CD4-positive, alpha-beta memory T cell (primary cell): ENCODE measurements at places on chromosomes 7 and 10. TPM values are rescaled to one million over a fixed set of nuclear protein-coding genes. Genes with fewer than 3 reads are reported as not detected.

DNA sequence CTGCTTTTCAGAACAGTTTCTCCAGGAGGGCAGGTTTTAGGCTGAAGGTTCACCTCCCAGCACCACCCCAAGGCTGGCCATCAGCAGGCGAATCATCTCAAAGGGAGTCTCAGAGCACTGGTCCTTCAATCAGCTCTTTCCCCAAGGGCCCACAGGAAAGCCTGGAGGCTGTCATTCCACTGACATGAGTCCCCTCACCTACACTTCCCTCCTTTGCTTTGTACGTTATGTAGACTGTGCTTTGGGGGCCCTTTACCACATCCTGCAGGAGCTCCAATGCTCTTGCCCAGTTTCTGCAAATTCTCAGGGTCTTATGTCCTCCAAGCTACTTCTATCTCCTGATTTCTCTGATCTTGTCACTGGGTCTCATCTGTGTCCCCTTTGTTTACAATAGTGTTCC is 15.4 kb downstream of the WDFY4 start:
- H3K4me1 ChIP-seq: no peaks in the 10 kb centered on the region
- no peak overlapping the region for H3K27ac ChIP-seq
- no peak for DNase-seq
- H3K27me3 ChIP-seq: no peaks in the 10 kb centered on the region
- H3K4me3 ChIP-seq: no peak overlapping the region

GRCh38 chr10:124614003-124614659 is 130.0 kb downstream of the FAM53B start:
- no peak overlapping the region for H3K27ac ChIP-seq
- DNase-seq: no peak
- no peaks in the 10 kb centered on the region for H3K36me3 ChIP-seq
- H3K4me3 ChIP-seq: no peak overlapping the region
- H3K27me3 ChIP-seq: no peaks in the 10 kb centered on the region
- H3K4me1 ChIP-seq: peaks cover 45% of the 10 kb centered on the region

- H3K27ac ChIP-seq: no peak overlapping the region
- no peaks in the 10 kb centered on the region for H3K4me1 ChIP-seq
- H3K4me3 ChIP-seq: no peak overlapping the region
- no peaks in the 10 kb centered on the region for H3K36me3 ChIP-seq
Observed at GRCh38 chr7:47514818-47515217, 67.1 kb downstream of the TNS3 start.

Gene FAM25C
- not detected for total RNA-seq

Gene PNLIPRP1
- not detected for total RNA-seq

DNA sequence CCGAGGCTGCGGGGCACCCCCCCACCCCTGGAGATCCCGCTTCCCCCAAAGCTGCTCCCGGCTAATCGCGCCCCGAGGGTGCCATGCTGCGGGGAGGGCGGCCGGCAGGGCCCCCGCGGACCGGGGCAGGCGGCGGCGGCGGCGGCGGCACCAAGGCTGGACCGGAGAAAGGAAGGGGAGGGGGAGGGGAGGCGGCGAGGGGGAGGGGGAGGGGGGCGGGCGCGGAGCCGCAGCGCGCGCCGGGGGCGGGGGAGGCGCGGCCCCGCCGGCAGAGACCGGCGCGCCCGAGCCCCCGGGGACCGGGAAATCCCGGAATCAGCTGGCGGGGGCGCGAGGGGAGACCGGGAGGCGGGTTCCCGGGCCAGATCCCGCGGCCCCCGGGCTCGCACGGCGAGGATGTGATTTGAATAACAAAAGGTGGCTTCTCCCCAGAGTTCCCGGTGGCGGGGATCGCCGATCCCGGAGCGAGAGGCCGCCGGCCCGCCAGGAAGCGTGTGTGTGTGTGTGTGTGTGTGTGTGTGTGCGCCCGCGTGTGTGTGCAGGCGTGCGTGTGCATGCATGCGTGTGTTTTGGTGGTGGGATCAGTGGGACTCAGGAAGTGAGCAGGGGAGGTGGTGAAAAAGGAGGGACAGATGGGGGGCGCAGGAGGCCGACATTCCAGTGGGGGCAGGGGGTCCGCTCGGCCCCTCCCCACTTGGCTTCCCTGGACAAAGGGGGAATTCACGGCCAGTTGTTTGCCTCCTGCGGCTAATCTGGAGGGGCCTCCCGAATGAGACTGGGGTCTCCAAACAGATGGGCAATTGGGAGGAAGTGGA is 99.5 kb downstream of the HIP1 start:
- H3K4me3 ChIP-seq: no peak overlapping the region
- DNase-seq: peak; percentile 46
- peaks cover 8% of the 10 kb centered on the region for H3K4me1 ChIP-seq
- H3K36me3 ChIP-seq: no peaks in the 10 kb centered on the region

- H3K4me3 ChIP-seq: no peak overlapping the region
- H3K36me3 ChIP-seq: no peaks in the 10 kb centered on the region
- no peaks in the 10 kb centered on the region for H3K4me1 ChIP-seq
Observed at GRCh38 chr10:16195894-16196293, 240.9 kb upstream of the PTER start.

DNA sequence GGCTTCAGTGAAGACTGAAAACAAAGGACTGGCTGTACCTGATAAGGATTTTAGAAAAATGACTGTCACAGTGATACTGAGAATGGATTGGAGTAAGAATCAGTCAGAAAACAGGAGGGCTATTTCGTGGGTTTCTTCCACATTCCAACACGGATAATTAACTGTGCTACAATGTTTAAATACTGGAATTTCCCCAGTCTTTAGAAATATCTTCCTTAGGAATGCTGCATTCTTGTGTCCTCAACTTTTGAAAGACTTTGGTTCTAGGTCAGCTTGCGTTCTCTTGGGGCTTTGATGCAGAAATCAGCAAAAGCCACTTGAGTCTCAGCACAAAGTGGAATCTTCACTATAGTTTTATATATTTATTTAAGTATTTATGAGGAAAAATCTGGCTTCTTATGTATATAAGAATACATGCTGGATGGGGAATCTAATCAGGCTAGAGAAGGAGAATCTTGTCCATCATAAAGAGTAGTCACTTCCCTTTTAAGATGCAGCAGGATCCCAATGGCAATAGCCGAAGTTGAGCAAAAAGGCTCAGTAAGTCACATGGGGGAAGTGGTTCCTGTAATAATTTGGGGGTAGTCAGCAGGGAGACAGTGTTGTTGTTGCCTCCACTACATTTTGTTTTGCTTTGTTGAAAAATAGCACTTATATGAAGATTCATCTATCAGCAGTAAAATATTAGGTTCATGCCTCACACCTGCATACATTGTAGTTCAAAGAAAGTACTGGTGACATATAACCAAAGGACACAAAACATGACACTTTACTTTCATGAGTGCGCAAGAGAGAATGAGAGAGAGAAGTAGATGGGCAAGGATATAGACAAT is 86.0 kb downstream of the CH25H start:
- no peak overlapping the region for H3K27ac ChIP-seq
- H3K36me3 ChIP-seq: no peaks in the 10 kb centered on the region
- no peak for DNase-seq
- no peaks in the 10 kb centered on the region for H3K4me1 ChIP-seq
- no peak overlapping the region for H3K4me3 ChIP-seq

Gene PGAM2
- total RNA-seq: 1.5 TPM

- H3K4me1 ChIP-seq: peaks cover 72% of the 10 kb centered on the region
- H3K4me3 ChIP-seq: peak overlapping the region; percentile 79
- peak; percentile 95 for DNase-seq
- H3K27me3 ChIP-seq: no peaks in the 10 kb centered on the region
Observed at GRCh38 chr7:1940402-1940786, 270.3 kb downstream of the ELFN1 start.

Gene CPN1
- total RNA-seq: not detected

DNA sequence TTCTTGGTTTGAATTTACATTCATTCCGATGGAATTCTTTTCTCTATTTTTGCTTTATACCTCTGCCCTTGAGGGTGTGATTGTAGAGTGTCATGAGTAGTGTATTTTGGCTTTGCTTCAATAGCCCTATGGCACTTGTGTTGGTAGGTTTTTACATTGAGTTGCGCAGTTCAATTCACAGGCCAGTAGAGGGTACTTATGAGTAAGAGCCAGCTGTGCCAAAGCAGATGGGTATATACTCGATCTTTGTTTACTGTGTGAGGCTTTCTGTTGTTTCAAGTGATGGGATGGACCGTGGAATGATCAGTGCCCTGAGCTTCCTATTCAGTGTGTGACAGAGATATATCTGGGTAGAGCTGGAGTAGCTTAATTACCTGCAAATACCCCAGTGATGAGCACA is 4.3 kb upstream of the AKR1C3 start:
- H3K4me1 ChIP-seq: peaks cover 7% of the 10 kb centered on the region
- no peaks in the 10 kb centered on the region for H3K27me3 ChIP-seq
- no peak overlapping the region for H3K4me3 ChIP-seq
- H3K36me3 ChIP-seq: no peaks in the 10 kb centered on the region

Gene FOXI2
- total RNA-seq: not detected

- DNase-seq: no peak
- peaks cover 4% of the 10 kb centered on the region for H3K36me3 ChIP-seq
- no peaks in the 10 kb centered on the region for H3K27me3 ChIP-seq
- H3K27ac ChIP-seq: no peak overlapping the region
- no peaks in the 10 kb centered on the region for H3K4me1 ChIP-seq
Observed at GRCh38 chr10:5639066-5639465, 27.3 kb downstream of the ASB13 start.

- H3K4me3 ChIP-seq: no peak overlapping the region
- no peak for DNase-seq
- H3K27ac ChIP-seq: no peak overlapping the region
- no peaks in the 10 kb centered on the region for H3K36me3 ChIP-seq
Observed at GRCh38 chr10:16732376-16732775, 84.8 kb downstream of the RSU1 start.

Gene HTR7
- total RNA-seq: not detected

DNA sequence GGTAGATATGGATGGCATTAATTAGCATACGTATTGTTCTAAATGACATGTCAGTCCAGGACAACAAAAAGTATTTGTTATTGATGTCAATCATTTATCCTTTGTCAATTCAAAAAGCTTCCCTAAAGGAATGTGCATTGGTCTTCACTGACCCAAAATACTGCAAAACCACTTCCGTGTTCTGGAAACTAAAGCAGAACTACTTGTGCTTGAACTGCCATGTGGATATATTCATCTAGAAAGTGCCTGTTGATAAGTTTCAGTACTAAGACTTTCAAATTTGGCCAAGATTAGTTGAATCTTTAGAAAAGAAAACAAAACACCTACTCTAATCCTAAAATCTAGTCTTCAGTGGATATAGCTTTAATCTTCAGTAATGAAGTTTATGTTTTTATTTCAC is 242.1 kb upstream of the PPP1R3A start:
- no peak for DNase-seq
- no peaks in the 10 kb centered on the region for H3K36me3 ChIP-seq
- no peak overlapping the region for H3K4me3 ChIP-seq

Gene FZD8
- 0.93 TPM for total RNA-seq

GRCh38 chr10:71659111-71659634 is 60.4 kb downstream of the C10orf105 start:
- no peaks in the 10 kb centered on the region for H3K36me3 ChIP-seq
- no peaks in the 10 kb centered on the region for H3K27me3 ChIP-seq
- no peak for DNase-seq
- H3K4me1 ChIP-seq: no peaks in the 10 kb centered on the region
- H3K4me3 ChIP-seq: no peak overlapping the region
- no peak overlapping the region for H3K27ac ChIP-seq

GRCh38 chr7:91953618-91954017 is 13.0 kb downstream of the AKAP9 start:
- peaks cover 6% of the 10 kb centered on the region for H3K4me1 ChIP-seq
- no peak overlapping the region for H3K4me3 ChIP-seq
- H3K27ac ChIP-seq: no peak overlapping the region
- no peaks in the 10 kb centered on the region for H3K27me3 ChIP-seq
- H3K36me3 ChIP-seq: no peaks in the 10 kb centered on the region

Gene ERVW-1
- total RNA-seq: not detected

Gene OR2A7
- 4.0 TPM for total RNA-seq

- H3K4me3 ChIP-seq: no peak overlapping the region
- H3K4me1 ChIP-seq: no peaks in the 10 kb centered on the region
- H3K27ac ChIP-seq: no peak overlapping the region
- no peaks in the 10 kb centered on the region for H3K27me3 ChIP-seq
Observed at GRCh38 chr10:54758791-54759190, 42.2 kb downstream of the PCDH15 start.

Gene TDRD1
- total RNA-seq: 0.39 TPM

DNA sequence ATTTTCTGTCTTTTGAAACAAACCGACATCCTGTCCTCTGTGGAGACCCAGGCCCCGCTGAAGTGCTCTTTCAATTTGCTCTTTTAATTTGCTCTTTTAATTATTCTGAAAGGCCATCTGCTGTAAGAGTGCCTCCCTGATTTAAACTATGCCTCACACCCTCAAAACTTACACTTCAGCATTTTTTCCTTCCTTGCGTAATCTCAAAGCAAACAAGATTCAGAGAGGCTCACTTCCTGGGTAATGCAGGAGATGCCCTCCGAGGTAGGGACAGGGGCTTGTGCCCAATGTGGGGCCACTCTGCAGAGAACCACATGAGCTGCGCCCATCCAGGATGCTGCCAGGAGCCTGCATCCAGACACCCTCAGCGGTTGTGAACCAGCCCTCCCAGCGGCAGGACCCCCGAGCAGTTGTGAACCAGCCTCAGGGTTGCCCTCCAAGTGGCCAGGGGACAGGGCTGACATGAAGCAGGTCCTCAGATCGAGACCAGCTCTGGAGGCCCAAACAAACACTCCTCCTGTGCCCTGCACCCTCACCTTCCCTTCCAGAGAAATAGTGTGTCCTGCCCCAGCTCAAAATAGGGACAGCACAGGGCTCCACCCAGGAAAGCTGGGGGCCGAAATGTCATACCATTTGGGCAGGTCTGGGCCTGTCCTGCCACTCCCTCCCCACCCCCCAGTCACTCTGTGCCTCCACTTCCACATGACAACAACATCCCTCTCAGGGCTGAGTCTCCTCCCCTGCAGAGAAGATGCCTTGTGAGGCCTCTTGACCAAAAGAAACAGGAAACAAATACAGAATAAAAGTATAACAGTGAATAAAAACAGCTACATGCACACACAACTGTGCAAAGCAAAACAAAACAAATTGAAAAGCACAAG is 190.4 kb downstream of the PTPRN2 start:
- no peak for DNase-seq
- no peaks in the 10 kb centered on the region for H3K4me1 ChIP-seq
- H3K36me3 ChIP-seq: no peaks in the 10 kb centered on the region
- H3K27ac ChIP-seq: no peak overlapping the region
- no peak overlapping the region for H3K4me3 ChIP-seq

DNA sequence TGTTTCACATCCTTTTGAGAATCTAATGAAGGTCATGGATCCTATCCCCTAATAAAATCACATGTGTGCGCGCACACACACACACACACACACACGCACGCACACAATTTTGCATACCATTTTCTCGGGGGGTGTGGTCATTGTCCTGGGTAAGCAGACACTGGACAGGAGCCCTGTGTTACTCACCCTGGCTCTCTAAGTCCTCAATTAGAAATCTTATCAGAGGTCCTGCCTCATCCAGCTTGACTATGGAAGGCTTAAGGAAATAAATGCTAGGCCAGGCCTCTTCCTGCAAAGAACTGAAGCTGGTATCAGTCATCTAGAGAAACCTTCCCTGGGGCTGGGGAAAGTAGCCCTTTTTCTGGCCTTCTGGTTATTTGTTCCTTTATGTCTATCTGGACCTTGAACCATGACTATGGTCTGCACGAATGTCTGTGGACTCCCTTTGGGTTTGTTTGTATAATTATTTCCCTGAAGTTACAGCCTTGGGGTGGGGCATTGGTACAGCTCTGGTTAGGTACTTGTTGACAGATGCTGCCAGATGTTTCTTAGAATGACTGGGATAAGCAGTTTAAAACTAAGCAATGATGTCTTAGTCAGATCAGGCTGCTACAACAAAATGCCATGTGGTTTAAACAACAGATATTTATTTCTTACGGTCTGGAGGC is 208.5 kb downstream of the CCDC3 start:
- no peaks in the 10 kb centered on the region for H3K27me3 ChIP-seq
- H3K36me3 ChIP-seq: no peaks in the 10 kb centered on the region
- no peak overlapping the region for H3K27ac ChIP-seq
- no peak overlapping the region for H3K4me3 ChIP-seq

GRCh38 chr10:95716466-95716865 is 22.7 kb upstream of the TCTN3 start:
- DNase-seq: no peak
- H3K27me3 ChIP-seq: no peaks in the 10 kb centered on the region
- H3K36me3 ChIP-seq: no peaks in the 10 kb centered on the region
- no peak overlapping the region for H3K27ac ChIP-seq
